ENCODE measurements at places on chromosomes 16 and 17.

GRCh38 chr17:75824050-75824552 is 20.1 kb downstream of the UNC13D start:
- DNase-seq: no peak

GRCh38 chr17:28865946-28866752 is 11.3 kb downstream of the ERAL1 start:
- no peak for DNase-seq

- no peak for DNase-seq
Observed at GRCh38 chr17:18225642-18226283, 328 bp downstream of the LLGL1 start.

DNA sequence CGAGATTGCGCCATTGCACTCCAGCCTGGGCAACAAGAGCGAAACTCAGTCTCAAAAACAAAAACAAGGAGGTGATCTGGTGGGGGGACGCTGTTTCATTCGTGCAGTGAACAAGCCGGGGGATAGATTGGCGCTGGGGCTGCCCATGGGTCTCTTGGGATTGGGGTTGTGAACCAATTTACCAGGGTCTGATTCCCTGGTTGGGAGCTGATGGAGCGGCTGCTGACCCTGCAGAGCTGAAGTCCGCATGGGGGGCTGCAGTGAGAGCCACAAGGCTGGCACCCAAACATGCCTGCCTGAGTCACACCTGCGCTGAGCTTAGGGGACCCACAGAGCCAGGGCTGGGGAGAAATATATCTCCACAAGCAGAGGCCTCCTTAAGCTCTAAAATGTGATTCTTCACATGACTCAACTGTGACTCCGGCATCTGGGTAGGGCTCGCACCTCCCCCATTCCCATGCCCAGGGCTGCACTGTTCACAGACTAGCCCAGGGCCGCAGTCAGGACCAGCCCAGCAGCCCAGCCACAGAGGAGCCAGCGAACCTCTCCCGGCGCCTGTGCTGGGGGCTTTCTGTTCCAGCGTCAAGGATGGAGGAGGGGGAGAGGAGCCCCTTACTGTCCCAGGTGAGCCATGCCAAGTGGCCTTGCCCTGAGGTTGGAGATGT is 5.0 kb downstream of the TSPAN10 start:
- DNase-seq: no peak

- no peak for DNase-seq
Observed at GRCh38 chr17:61152898-61153297, 246.7 kb upstream of the TBX2 start.

DNA sequence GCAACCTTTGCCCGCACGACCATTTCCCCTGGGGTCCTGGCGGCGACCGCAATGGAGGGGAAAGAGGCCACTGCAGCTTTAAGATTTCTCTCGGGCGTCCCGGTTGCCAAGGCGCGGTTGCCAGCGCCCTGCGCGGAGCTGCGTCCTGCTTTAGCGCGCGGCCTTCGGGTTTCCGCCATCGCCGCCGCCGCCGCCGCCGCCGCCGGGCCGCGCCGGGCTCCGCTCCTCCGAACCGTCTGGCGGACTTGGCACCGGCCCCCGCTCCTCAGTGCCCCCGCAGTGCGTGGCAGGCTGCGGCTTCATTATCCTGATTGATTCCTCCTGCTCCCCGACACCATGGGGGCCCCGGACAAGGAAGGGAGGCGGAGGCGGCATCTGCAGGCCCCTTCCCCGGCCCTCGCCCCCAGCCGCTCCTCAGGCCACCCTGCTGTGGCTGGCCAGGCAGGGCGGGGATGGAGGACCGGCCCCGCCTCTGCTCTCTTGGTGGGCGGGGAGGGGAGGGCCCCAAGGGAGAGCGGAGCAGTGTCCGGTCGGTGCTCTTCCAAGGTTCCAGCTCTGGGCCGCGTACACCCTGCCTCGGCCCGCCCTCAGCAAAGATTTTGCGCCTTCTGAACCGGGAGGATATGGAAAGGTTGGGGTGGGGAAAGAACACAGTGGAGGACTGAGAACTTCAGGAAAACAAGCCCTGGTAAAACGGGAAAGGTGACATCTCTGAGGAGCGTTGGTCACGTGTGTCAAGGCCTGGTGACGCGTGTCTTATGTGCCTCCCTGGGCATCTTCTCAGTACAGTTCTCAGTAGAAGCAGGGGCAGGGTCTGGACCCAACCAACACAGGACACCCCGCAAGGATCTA is 34.0 kb downstream of the NEUROD2 start:
- DNase-seq: peak; percentile 14

GRCh38 chr16:51549836-51550235 is 398.8 kb upstream of the SALL1 start:
- DNase-seq: no peak

GRCh38 chr16:5073279-5073629 is 1.6 kb downstream of the ALG1 start:
- DNase-seq: no peak

DNA sequence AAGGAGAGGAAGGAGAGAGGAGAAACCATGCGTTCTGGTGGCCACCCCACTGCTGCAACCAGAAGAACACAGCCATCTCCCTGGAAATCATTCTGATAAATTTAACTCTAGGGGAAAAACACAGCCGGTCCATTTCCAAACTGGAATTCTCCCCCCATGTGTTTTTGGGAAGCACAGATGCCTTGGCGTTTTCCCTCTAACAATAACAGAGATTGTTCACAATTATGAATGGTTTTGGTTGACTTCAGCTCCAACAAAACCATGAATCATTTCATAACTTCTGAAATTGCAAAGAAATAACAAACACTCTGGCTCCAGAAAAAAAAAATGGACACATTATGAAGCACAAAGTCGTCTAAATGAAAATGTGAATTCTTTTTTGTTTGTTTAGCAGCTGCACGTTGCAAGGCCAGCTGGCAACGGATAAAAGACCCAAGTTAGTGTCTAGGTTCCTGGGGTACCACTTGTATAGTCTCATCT is 46.2 kb downstream of the GNAO1 start:
- no peak for DNase-seq

- DNase-seq: no peak
Observed at GRCh38 chr16:72796222-72796621, 251.7 kb downstream of the ZFHX3 start.

DNA sequence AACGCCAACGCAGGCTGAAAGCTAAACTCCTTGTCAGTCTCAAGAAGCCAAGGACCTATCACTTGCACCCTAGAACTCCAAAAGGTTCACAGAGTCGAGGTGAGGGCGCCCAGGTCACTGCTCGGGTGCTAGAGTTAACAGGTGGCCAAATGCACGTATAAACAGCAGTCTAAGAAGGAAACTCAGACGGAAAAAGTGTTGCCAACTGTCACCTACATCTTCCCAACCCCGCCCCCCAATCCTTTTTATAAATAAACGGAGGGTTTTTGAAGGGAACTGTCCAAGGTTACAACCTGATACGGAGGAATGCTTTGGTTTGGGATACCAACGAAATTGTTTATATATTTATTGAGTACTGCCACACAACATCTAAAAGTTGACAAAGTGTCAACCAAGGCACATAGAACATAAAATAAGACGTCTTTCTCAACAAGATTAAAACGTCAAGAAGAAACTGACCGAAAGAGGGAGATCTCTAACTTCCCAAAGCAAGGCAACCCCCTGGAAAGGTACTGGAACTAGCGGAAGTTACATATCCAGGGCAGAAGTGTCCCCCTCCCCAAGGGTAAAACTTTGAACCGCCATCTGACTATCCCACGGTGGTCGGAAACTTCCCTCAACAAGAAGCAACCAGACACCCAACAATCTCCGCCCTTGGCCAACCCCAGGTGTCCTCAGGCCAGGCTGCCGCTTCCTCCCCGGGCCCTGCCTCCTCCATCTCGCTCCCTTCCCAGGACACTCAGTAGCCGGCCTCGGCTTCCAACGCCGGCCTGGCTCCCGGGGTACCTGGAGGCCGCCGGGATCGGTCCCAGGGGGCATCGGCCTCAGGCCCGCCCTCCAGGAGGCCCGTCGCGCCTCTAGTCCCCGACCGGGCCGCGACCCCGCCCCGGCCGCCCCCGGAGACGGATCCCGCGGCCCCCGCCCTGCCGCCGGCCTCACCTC is 982 bp downstream of the SPAG9 start:
- peak; percentile 31 for DNase-seq

DNA sequence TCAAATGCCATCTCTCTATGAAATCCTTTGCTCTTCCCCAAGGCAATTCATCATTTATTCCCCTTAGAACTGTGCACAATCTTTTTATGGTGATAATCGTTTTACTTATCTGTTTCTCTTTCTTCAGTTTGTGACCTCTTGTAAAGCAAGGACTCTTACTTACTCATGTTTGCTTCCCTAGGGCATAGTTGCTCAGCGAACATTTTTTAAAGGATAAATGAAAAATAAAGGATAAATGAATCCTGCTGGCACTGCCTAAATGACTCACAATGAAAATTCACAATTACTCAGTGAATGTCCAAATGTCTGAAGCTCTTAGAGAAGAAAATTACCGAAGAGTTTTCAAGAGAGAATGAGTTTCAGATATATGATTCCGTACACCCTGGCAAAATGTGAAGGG is 671.7 kb downstream of the CDH11 start:
- DNase-seq: no peak

GRCh38 chr17:75512926-75513640 is 2.3 kb downstream of the CASKIN2 start:
- no peak for DNase-seq

GRCh38 chr17:7367083-7367482 is 12.1 kb downstream of the TMEM95 start:
- DNase-seq: no peak

DNA sequence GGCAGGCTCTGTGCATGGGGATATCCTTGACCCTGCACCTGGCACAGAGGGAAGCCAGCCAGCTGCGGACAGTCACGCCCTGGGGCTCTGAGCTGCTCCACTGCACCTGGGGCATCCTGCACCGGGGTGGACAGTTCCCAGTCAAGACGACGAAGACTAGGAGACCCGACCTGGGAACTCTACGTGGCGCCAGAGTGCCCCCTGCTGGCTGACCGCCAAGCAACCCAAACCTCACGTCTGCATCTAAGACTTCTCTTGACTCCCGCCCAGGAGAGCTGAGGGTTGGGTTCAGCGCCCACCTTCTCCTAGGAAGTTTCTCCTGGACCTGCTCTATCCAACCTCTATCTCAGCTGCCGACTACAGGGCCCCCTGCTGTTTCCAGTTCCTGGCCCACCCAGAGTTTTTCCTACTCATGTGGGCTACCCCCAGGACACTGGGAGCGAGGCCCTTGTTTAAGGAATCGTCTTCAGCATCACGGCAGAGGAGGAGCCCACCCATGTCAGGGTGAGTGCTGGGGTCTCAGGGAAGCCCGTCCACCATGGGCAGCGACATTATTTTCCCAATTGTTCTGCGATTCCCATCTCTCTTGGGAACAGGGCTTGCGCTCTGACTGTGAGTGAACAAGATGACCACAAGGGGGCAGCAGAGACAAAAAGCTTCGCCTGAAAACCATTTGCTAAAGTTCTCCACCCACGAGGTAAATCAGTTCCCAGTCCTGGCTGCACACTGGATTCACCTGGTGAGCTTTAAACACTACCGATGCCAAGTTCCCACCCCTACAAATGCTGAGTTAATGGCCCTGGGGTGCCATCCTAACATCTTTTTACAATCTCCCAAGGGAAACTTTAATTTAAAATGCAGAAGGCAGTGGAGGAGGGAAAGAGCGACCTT is 29.3 kb downstream of the TLE7 start:
- DNase-seq: peak; percentile 27

DNA sequence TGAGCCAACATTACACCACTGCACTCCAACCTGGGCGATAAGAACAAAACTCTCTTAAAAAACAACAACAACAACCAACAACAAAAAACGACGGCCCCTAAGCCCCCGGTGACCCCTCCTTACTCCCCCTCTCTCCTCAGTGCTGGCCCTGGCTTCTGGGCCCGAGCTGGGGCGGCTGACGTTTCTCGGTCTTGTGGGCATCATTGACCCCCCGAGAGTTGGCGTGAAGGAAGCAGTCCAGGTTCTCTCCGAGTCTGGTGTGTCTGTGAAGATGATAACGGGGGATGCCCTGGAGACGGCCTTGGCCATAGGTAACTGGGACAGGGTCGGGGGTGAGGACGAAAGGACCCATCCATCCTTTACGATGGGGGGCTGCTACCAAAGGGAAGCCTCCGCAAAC is 52.7 kb downstream of the MEAK7 start:
- DNase-seq: no peak

GRCh38 chr16:20735490-20735889 is 6.1 kb downstream of the THUMPD1 start:
- DNase-seq: no peak

- DNase-seq: no peak
Observed at GRCh38 chr16:86085795-86086194, 186.8 kb downstream of the IRF8 start.

GRCh38 chr17:82060614-82061013 is 5.0 kb downstream of the DUS1L start:
- DNase-seq: no peak

- DNase-seq: peak; percentile 18
Observed at GRCh38 chr17:65294181-65294719, 157.1 kb downstream of the RGS9 start.

DNA sequence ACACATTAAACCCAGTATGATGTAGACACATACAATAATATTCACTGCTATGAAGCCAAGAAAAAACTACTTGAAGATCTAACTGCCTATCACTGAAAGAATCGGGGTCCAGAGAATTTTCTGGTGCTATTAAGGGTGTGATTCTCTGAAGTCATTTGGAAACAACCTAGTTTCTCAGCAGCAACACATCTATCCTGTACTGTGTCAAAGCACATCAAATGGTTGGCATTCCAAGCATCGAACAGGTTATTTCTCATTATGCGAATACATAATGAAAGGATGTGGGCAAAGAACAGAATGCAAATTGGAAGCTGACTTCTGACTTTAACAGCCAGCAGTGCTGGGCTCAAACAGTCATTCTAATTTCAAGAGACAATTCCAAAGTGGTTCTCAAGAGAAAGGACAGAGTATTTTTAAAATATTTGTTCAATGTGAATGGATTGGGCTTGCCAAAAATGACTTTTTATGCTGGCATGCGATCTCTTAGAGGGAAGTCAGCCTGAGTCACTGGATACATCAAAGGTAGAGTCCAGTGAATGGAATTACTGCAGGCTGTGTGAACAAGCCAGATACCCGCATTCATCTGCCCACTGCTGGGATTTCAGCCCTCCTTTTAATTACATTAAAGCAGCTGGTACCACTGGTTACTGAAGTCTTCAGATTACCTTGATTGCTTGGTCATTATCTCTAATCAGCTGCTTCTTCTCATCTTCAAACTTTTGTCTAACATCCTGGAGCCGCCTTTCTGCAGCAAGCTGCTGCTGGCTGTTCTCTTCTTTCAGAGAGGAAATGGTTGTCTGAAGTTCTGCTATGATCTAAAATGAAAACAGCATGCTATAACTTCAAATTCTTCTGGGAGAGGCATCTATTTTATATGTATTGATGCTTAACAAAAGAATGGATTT is 181.2 kb upstream of the AXIN2 start:
- DNase-seq: no peak
